ENCODE measurements at places on chromosomes 4 and X.

- peak; percentile 8 for DNase-seq
Measured at GRCh38 chr4:10205223-10205622, 88.6 kb upstream of the WDR1 start.

- no peak for DNase-seq
Measured at GRCh38 chr4:87268411-87268810, 48.0 kb upstream of the KLHL8 start.

- peak; percentile 75 for DNase-seq
Measured at GRCh38 chr4:109049926-109050325, 252.5 kb downstream of the COL25A1 start.

- DNase-seq = peak; percentile 19
Measured at GRCh38 chr4:17688011-17688441, 73.6 kb downstream of the MED28 start.

GRCh38 chr4:138070816-138071215 is 171.3 kb downstream of the SLC7A11 start:
- DNase-seq = no peak

DNA sequence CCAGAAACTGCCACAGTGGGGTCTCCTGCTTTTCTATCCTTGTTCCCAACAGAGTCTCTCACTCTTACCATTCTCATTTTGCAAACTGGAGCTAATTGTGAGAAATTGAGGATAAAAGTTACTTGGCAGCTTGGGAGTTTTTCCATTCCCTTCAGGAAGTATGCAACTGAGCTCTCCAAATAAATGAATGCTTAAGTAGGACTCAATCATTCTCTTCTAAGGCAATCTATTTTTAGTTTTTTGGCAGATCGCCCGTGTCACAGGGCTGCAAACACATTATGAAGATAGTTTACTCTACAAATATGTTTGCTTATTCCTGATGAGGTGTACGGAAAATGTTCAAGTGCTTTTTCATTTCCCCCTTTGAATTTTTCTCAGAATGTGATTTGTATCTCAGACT is 5.3 kb downstream of the ASB11 start:
- no peak for DNase-seq

DNA sequence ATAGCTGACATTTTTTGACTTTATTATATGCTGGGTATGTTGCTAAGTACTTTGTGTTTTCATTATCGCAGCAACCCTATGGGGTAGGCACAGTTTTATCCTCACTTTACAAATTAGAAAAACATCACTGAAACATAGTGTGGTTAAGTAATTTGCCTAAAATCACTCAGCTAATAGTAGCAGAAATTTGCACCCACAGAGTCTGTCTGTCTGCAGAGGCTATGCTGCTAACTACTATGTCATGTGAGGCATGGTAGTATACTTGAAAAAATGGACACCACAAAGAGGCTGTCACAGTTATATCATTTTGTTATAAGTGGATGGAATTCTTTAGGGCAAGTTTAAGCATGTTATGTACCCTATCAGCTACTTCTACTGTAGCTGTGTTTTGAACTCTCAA is 69.0 kb downstream of the STAG2 start:
- DNase-seq = no peak

GRCh38 chr4:24973404-24973746 is 57.4 kb downstream of the LGI2 start:
- DNase-seq = no peak

DNA sequence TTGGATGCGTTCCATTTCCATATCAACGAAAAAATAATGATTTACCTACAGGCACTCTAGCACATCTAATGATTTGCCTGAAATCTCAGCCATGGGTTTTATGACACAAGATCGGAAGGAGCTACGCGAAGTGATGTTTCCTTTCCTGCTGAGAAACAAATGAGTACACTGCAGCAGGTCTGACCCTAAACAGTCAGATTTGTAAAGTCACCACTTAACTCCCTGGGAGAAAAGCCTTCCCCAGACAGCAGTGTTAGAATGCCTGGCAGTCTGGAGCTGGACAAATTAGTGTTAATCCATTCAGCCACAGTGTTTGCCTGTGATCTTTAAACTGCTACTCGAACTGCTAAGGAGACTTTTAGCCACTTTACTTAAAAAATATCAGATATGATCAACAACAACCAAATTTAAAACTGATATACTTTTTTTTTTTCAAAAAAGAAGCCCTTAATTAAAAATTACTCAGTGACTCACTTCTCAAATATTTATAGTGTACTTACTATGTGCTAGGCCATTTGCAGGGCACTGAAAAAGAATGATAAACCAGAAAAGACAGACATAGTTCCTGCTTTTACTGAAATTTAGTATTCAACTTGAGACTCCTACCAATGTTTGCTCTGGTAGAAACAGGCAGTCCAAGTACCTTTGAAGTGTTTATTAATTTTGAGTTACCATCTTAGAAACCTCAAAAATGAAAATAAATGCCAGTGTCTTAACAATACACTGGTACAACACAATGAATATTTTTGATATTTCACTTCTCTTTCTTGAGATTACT is 104.5 kb downstream of the SHISA3 start:
- no peak for DNase-seq

- DNase-seq = peak; percentile 78
Measured at GRCh38 chrX:118534716-118535493, 39.3 kb downstream of the DOCK11 start.

DNA sequence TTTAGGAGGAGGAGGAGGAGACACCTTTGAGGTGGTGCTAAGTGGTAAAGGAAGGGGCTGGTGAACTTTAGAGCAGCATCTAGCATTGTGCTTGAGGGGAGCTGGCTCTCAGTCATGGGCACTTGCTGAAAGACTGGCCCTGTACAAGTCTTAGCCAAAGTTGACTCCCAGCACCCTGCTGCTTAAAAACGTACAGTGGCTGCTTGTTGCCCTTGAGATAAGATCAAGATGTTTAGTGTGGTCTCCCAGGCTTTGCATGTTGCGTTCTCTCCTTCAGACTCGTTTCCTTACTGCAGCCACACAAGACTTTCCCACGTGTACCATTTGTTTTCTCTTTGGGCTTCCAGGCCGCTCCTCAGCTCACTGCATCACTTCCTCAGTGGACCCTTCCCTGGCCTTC is 1.8 kb downstream of the MED28 start:
- no peak for DNase-seq

GRCh38 chrX:7191681-7192110 is 43.7 kb upstream of the PUDP start:
- no peak for DNase-seq

- no peak for DNase-seq
Measured at GRCh38 chr4:145888393-145888792, 50.2 kb downstream of the ZNF827 start.

DNA sequence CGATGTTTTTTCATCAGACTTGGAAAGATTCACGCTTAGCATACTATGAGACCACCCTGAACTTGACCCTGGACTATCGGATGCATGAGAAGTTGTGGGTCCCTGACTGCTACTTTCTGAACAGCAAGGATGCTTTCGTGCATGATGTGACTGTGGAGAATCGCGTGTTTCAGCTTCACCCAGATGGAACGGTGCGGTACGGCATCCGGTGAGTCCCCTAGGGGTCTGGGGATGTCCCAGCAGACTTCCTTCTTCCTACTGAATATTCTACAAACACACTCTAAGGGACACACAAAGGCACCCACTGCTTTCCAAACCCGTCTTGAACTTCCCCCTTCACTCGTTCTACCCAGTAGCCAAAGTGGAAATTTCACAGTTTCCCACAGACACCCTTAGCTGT is 9.3 kb downstream of the GABRQ start:
- no peak for DNase-seq

- peak; percentile 56 for DNase-seq
Measured at GRCh38 chr4:155787113-155787710, 28.4 kb downstream of the GUCY1B1 start.

DNA sequence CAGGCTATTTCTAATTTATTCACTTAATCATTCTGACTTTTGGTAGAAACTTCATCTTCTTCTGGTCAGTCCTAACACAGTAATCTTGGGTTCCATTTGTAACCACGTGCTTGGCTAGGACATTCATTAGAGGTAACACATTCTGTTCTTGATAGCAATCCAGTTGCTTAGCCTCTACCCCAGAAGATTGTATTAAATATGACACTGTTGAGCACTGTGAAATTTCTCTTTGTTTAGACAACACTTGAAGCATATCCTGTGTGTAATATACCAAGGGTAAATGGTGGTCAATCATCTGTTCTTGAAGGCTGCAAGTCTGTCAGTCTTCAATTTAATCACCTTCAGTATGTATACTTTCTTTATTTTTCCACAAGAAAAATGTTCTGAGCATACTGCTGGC is 523.0 kb downstream of the ANKRD50 start:
- DNase-seq = no peak

DNA sequence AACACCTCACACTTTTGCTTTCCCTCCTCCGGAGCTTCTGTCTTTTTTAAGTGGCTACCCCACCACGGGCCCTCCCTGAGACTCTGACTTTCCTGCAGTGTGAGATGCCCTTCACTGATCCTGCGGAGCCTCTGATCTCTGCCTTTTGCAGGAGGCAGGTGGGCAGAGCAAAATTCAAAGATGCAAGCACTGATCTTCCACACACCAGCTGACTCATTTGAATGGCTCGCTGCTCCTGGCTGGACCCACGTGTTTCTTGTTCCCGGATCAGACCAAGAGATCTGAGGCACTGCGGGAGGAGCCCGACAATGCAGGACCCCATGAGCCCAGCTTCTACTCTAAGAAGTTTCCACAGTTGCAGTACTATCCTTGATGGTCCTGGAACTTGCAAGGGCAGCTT is 1607.9 kb upstream of the TENM3 start:
- no peak for DNase-seq

DNA sequence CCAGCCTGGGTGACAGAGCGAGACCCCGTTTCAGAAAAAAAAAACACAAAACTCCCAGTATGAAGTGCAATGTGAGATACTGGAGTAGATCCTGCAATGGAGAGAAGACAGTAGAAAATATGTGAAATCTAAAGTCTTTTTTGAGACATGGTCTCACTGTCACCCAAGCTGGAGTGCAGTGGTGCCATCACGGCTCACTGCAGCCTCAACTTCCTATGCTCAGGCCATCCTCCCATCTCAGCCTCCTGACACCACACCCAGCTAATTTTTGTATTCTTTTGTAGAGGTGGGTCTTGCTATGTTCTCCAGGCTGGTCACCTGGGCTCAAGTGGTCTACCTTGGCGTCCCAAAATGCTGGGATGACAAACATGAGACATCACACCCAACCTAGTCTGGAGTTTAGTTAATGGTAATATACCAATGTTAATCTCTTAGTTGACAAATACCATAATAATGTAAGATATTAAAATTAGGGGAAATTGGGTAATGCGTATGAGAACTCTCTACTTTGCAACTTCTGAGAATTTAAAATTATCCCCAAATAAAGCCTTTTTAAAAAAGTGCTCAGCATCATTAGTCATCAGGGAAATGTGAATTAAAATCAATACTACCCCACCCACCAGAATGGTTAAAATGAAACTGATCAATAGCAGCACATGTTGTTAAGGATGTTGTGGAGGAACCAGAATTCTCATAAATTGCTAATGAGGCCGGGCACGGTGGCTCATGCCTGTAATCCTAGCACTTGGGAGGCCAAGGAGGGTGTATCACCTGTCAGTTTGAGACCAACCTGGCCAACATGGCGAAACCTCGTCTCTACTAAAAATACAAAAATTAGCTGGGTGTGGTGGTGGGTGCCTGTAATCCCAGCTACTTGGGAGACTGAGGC is 15.0 kb downstream of the RBMX start:
- DNase-seq = no peak

DNA sequence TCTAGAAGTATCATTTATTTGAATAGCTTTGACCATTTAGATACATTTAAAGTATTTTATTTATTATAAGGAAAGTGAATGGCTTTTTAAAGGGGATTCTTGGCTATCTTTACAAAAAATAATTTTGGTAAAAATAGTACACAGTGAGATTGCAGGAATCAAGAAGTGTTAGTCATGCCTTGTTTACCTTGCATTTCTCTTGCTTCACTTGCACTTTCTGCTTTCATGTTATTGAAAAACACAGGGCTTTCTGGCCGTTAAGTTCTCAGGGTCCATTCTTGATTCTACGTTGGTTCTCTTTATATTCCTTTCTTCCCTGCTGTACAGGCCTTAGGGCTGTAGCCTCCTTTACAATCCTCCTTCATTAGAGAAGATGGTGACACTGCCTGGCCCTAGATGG is 21.8 kb upstream of the SEC24D start:
- DNase-seq = no peak

All from LHCN-M2 (cell line).